ENCODE measurements at places on chromosomes 11 and 22.

GRCh38 chr11:15148169-15148568 is 33.4 kb downstream of the INSC start:
- no peak for DNase-seq

DNA sequence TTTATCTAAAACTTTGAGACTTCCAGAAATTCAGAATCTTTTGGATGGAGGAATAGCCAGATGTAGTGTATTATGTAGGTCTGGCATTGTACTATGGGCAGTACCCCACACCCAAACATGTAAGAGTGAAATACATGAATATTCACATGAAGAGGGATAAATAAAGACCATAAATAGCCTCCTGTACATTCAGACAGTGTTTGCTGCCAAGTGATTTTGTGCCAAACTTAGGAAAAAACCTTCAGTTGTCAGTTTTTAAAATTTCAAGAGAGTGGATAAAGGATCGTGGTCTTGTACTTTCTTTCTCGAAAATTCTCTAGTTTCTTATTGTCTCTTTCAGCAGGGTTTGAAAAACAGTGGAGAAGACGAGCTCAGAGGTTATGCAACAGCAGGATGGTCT is 150.3 kb upstream of the LARGE1 start:
- DNase-seq = no peak

GRCh38 chr11:14041040-14041439 is 78.5 kb downstream of the SPON1 start:
- DNase-seq = no peak

GRCh38 chr22:26835929-26836528 is 178.6 kb downstream of the MIAT start:
- DNase-seq = no peak

DNA sequence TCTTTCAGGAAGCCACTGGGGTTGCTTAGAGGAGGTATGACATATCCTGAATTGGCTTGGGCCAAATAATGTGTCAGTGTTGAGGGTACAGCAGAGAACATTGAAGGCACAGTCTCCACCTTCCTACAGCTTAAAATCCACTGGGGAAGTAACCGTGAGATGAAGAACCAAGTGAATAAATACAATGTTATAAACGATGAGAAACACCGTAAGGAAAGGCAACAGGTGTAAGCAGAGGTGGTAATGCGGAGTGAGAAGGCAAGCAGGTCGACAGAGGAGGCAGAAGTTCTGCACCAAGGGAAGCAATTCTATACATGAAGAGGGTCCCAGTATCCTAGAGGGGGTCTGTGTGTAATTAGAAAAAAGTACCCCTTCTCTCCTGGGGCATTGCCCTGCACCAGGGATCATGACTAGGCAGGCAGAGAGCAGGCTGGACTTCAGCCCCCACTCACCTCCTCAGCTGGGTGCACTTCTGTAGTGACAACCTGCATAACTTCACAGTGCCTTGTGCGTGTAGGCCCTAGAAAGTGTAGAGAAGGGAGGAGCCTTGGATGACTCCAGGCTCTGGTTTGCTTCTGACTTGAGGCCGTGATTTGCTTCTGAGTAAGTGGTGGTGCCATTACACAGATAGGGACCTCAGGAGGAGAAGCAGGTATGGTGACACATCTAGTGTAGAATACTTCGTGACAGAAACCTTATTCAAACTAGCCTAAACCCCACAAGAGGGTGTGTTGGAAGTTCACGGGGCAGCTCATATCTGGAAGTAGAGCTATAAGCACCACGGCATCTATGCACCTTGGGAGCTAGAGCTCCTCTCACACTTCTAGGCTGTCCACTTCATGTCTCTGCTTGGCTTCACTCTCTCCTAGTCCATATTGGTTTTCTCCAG is 4.9 kb downstream of the MYOD1 start:
- no peak for DNase-seq

Data from NCI-H2081 treated with DMSO at 0.1 percent for 48 hours (cell line).